Neural progenitor cell (in vitro differentiated cells): ENCODE measurements at places on chromosomes 7 and 10. TPM values are rescaled to one million over a fixed set of nuclear protein-coding genes. Genes with fewer than 3 reads are reported as not detected.

- H3K27me3 ChIP-seq = no peaks in the 10 kb centered on the region
- no peaks in the 10 kb centered on the region for H3K36me3 ChIP-seq
- DNase-seq = no peak
Measured at GRCh38 chr10:70559861-70560260, 42.7 kb downstream of the PRF1 start.

DNA sequence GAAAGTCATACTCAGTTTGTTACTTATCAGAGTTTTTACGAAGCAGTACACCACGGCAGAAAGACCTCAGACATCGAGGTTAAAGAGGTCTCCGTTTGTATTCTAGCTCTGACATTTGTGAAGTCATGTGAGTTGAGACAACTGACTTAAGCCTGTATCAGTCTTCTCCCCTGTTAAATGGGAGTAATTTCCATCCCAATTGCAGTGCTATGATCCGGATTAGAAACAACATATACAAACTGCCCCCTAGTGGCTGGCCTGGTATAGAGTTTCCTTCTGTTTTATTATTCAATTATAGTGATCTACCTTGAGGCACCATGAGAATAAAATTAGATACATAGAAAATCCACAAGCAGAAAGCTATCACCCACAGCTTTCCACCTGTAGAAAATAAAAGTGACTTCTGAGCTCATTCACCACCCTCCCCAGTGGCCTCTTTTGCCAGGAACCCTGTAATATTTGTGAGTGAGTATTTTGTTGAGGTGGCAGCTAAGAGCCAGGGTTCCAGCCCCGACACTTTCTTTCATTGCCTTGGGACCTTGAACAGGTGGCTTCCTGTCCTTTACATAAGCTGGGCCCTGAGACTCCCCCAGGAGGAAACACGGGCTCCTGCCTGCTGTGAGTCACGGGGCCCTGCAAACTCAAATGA, 607.2 kb upstream of the MGMT start:
- no peaks in the 10 kb centered on the region for H3K27me3 ChIP-seq
- DNase-seq = peak; percentile 56
- no peak overlapping the region for H3K27ac ChIP-seq
- H3K36me3 ChIP-seq = no peaks in the 10 kb centered on the region
- no peak overlapping the region for H3K4me3 ChIP-seq

- H3K4me1 ChIP-seq = peaks cover 37% of the 10 kb centered on the region
- H3K27ac ChIP-seq = no peak overlapping the region
- DNase-seq = no peak
- no peaks in the 10 kb centered on the region for H3K27me3 ChIP-seq
Measured at GRCh38 chr10:98096731-98097130, 37.7 kb upstream of the R3HCC1L start.

- H3K4me3 ChIP-seq = peak overlapping the region; percentile 97
- H3K27ac ChIP-seq = peak overlapping the region; percentile 99
- H3K4me1 ChIP-seq = peaks cover 41% of the 10 kb centered on the region
- peak; percentile 76 for DNase-seq
Measured at GRCh38 chr10:21529032-21529910, 3.8 kb upstream of the SKIDA1 start.

GRCh38 chr7:87060288-87060537, 759 bp upstream of the ELAPOR2 start:
- peaks cover 6% of the 10 kb centered on the region for H3K4me1 ChIP-seq
- H3K36me3 ChIP-seq = no peaks in the 10 kb centered on the region
- DNase-seq = no peak
- H3K27ac ChIP-seq = no peak overlapping the region
- peaks cover 19% of the 10 kb centered on the region for H3K27me3 ChIP-seq
- peak overlapping the region; percentile 99 for H3K4me3 ChIP-seq

GRCh38 chr10:97267671-97268070, 24.8 kb downstream of the ARHGAP19 start:
- peaks cover 4% of the 10 kb centered on the region for H3K36me3 ChIP-seq
- no peak overlapping the region for H3K27ac ChIP-seq
- H3K4me1 ChIP-seq = no peaks in the 10 kb centered on the region

- no peaks in the 10 kb centered on the region for H3K36me3 ChIP-seq
- peak overlapping the region; percentile 54 for H3K4me3 ChIP-seq
- no peak for DNase-seq
- no peak overlapping the region for H3K27ac ChIP-seq
Measured at GRCh38 chr7:20790375-20790774, 3.7 kb upstream of the SP8 start.

- peaks cover 39% of the 10 kb centered on the region for H3K4me1 ChIP-seq
- peak overlapping the region; percentile 91 for H3K4me3 ChIP-seq
- H3K27me3 ChIP-seq = peaks cover 29% of the 10 kb centered on the region
- H3K27ac ChIP-seq = no peak overlapping the region
- peak; percentile 64 for DNase-seq
Measured at GRCh38 chr7:82444220-82444909, 788 bp upstream of the CACNA2D1 start.

DNA sequence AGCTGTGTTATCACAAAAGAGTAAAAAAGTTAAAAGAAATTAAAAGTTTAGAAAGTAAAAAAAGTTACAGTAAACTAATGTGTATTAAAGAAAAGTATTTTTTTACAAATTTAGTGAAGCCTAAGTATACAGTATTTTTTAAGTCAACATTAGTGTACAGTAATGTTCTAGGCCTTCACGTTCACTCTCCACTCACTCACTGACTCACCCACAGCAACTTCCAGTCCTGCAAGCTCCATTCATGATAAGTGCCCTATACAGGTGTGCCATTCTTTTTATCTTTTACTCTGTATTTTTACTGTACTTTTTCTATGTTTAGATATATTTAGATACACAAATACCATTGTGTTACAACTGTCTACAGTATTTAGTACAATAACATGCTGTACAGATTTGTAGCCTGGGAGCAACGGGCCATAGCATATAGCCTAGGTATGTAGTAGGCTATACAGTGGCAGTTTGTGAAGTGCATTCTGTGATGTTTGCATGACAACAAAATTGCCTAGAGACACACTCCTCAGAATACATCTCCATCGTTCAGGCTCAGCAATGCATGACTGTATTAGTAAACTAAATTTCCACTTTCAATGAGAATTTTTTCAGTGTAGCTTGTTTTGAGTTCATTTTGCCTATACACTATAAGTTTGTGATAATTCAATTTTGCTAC, 539.9 kb upstream of the C7orf33 start:
- H3K4me1 ChIP-seq = no peaks in the 10 kb centered on the region
- no peak overlapping the region for H3K27ac ChIP-seq
- no peaks in the 10 kb centered on the region for H3K27me3 ChIP-seq

DNA sequence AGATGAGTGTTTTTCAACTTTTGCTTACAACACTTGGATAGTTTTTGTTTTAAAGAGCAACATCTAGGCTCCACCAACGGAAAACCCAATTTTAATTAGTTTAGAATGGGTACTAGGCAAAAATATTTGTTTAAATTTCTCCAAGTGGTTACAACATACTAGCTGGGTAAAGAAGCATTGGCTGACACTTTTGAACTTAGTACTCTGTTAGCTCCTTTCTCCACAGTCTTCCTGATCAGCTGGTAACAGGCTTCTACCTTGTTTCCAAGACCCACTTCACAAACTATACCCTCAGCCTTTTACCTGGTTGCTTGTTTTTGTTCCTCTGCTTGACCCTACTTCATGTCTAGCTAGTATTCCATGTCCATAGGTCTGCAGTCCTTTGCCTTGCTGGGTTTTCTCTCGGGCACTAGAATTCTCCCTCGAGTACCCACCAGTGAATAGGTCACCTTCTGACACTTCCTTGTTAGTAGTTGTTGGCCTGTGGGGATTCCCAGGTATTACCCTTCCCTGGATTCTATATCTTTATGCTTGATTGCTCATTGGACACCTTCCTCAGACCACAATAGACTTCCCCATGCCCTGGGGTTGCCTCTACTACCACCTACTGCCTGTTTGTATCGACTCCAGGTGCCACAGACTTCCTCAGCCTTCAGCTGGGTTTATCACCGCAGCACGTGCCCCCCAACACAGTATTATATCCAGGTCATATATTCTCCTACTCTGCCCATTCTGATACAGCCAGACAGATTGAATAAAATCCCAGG, 42.0 kb downstream of the PRPS1L1 start:
- no peaks in the 10 kb centered on the region for H3K36me3 ChIP-seq
- no peak for DNase-seq
- H3K27ac ChIP-seq = no peak overlapping the region
- no peak overlapping the region for H3K4me3 ChIP-seq

DNA sequence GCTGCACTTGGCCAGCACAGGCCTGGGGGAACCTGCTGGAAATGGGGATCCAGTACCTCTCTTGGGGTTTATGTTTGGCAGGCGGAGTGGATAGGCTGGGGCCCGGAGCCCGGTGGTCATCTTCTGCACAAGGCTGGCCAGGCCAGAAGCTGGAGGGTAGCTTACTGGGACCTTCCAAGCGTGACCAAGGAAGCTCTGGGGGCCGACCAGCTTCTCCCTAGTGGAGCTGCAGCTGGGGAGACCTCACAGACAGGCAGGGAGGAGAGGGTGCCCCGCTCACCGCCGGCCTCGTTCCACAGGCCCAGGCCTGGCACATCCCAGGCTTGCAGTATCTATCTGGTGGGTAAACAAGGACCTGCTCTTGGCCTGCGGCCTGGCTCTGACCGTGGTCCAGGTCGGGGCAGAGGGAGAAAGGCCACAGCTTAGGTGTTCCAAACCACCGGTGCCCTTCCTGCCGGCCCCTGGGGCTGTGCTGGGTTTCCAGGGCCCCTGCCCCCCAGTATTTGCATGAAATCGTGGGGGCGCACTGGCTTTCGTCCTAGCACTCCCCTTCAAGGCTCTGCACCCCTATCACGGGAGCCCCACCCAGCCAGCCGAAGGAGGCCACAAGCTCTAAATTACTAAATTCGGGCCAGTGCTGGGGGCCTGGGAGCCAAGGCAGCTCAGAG, 1.5 kb upstream of the ELFN1 start:
- H3K36me3 ChIP-seq = no peaks in the 10 kb centered on the region
- DNase-seq = peak; percentile 46
- H3K27me3 ChIP-seq = peaks cover 98% of the 10 kb centered on the region
- H3K4me1 ChIP-seq = peaks cover 45% of the 10 kb centered on the region
- peak overlapping the region; percentile 80 for H3K4me3 ChIP-seq

- no peak overlapping the region for H3K4me3 ChIP-seq
- H3K27ac ChIP-seq = no peak overlapping the region
- DNase-seq = peak; percentile 73
- H3K27me3 ChIP-seq = no peaks in the 10 kb centered on the region
Measured at GRCh38 chr7:134694299-134694698, 47.6 kb downstream of the BPGM start.

DNA sequence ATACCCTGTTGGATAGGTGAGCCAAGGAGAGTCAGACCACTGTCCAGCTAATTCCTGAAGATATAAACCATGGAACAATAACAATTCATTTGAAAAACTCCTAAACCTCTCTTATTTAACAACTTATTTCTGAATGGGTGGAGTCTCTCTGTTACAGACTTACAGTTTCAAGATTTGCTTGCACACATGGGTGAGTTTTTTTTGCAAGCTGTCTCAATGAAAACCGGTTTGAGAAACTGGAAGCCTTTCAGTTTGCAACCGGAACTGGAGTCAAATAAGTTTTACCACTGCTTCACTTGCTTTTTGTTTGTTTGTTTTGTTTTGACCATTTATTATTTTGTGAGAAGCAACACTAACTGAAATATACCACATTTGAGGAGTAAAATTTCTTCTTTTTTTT, 243.8 kb downstream of the MTERF1 start:
- no peaks in the 10 kb centered on the region for H3K27me3 ChIP-seq
- H3K4me1 ChIP-seq = peaks cover 20% of the 10 kb centered on the region
- DNase-seq = no peak
- no peaks in the 10 kb centered on the region for H3K36me3 ChIP-seq

- no peak overlapping the region for H3K27ac ChIP-seq
- no peaks in the 10 kb centered on the region for H3K36me3 ChIP-seq
- no peaks in the 10 kb centered on the region for H3K27me3 ChIP-seq
- DNase-seq = no peak
- no peak overlapping the region for H3K4me3 ChIP-seq
Measured at GRCh38 chr10:61272781-61273180, 180.4 kb downstream of the TMEM26 start.

- H3K36me3 ChIP-seq = no peaks in the 10 kb centered on the region
- no peak overlapping the region for H3K27ac ChIP-seq
- H3K27me3 ChIP-seq = no peaks in the 10 kb centered on the region
- no peaks in the 10 kb centered on the region for H3K4me1 ChIP-seq
Measured at GRCh38 chr7:46391231-46392201, 470.4 kb upstream of the IGFBP3 start.

DNA sequence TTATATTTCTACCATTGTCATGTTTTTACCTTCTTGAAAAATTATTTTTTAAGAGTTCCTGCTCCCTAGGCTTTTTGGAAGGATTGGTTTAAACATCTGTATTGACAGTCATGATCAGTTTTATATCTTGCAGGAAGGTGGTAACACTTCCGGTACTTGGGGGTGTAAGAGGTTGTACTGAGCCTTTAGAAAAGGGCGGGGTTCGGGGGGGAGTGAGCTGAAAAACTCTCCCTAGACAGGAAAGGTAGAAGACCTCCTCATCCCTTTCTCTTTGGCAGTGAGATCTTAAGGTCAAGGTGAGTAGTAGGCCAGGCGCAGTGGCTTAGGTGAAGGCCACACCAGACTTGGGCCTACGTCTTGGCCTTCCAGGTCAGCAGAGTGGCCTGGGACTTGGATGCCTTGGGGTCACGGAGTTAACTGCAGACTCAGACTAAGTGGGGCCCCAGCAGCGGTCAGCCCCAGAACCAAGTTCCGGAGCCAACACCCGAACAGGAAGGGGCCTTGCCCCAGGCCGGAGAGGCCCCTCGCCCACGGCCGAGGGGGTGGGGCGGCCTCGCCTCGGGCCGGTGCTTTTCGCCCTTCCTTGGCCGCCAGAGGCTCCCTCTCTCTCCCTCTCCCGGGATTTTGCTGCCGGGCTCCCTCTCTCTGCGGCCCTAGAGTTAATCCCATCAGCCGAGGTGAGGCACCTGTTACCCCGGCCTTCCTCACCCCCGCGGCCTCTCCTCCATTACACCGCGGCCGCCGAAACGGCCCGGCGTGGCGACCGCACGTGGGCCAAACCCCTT, at the start of gene PPP1R9A:
Gene PPP1R9A (plus strand): TSS at position 569 of the 785 bp plus-strand sequence. CDS start 2,520 bp downstream, outside the sequence.
- peaks cover 34% of the 10 kb centered on the region for H3K4me1 ChIP-seq
- peak within 1 kb of the TSS; percentile 63 for H3K4me3 ChIP-seq
- DNase-seq = peak; percentile 87
- no peaks in the 10 kb centered on the region for H3K36me3 ChIP-seq

- no peak overlapping the region for H3K27ac ChIP-seq
- no peaks in the 10 kb centered on the region for H3K36me3 ChIP-seq
- no peaks in the 10 kb centered on the region for H3K4me1 ChIP-seq
- H3K4me3 ChIP-seq = no peak overlapping the region
- H3K27me3 ChIP-seq = no peaks in the 10 kb centered on the region
- no peak for DNase-seq
Measured at GRCh38 chr10:75350791-75351190, 50.8 kb downstream of the ZNF503 start.

Gene SEMA3E
- total RNA-seq = 2.0 and 5.5 TPM in 2 replicates

Gene ELFN1
- 2.2 and 13.6 TPM in 2 replicates for total RNA-seq

Gene LRRD1
- total RNA-seq = not detected in 2 replicates

Gene PAPOLB
- 0.06 TPM in 1 of 2 replicates, not detected in the other for total RNA-seq

Gene PDE6C
- total RNA-seq = not detected in 2 replicates

Gene ITPRID1
- not detected in 2 replicates for total RNA-seq

Gene HHEX
- not detected in 2 replicates for total RNA-seq

Gene HELLS
- total RNA-seq = 237 and 314 TPM in 2 replicates

Gene GIMAP5
- 0.03 TPM in 1 of 2 replicates, not detected in the other for total RNA-seq
